ENCODE measurements at places on chromosomes 7 and 10.

DNA sequence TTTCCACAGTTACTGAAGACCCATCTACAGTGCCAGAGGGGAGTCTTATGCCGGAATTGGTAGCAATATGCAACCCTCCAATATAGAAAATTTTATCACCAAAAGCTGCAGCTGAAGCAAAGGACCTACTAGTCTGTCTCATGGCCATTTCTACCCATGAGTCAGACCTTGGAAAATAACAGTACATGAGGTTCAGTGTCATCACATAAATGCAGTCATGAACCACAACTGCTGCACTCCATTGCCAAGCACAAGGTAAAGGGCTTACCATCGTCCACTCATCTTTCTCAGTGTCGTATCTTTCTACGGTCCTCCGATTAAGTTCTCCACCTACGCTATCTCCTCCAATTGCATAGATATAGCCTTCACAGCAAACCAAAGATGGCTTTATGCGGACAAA is 21.8 kb downstream of the KBTBD2 start:
- DNase-seq, result no peak

GRCh38 chr7:38428041-38428440 is 154.6 kb upstream of the TARP start:
- no peak for DNase-seq

- DNase-seq, result no peak
Observed at GRCh38 chr10:26824015-26824690, 36.6 kb downstream of the ABI1 start.

- DNase-seq, result peak; percentile 69
Observed at GRCh38 chr7:82234457-82235049, 209.0 kb downstream of the CACNA2D1 start.

DNA sequence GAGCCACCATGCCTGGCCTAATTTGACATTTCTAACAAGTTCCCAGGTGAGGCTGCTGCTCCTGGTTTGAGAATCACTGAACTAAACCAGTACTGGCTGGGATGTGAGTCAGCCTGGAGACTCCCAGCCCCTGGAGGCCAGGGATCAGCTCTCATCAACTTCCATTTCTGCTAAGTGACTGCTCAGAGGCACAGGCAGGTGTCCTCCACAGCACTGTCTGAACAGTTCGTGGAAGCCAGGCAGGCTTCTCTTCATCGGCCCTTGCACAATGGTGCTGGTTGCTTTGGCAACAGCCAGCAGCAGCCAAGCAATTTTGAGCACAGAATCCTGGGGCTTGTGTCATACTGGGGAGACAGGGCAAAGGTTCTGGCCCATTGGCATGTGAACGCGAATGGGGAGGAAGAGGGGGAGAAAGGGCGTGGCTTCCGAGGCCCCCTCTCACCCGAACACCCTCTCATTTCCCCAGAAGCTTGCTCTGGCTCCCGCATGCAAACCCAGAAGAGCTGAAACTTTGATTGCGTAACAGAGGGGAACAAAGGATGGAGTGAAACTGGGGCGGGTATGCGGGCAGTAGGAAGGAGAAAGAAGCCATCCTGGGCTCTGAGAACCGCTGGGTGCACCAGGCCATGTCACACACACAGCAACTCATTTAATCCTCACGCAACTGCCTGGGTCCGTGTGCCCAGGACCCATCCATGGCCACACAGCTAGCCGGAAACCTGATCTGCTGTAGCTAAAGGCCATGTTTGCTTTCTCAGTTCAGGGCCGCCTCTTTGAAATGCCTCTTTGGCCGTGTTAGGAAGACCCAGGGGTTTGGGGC is 9.0 kb upstream of the POR start:
- peak; percentile 81 for DNase-seq

DNA sequence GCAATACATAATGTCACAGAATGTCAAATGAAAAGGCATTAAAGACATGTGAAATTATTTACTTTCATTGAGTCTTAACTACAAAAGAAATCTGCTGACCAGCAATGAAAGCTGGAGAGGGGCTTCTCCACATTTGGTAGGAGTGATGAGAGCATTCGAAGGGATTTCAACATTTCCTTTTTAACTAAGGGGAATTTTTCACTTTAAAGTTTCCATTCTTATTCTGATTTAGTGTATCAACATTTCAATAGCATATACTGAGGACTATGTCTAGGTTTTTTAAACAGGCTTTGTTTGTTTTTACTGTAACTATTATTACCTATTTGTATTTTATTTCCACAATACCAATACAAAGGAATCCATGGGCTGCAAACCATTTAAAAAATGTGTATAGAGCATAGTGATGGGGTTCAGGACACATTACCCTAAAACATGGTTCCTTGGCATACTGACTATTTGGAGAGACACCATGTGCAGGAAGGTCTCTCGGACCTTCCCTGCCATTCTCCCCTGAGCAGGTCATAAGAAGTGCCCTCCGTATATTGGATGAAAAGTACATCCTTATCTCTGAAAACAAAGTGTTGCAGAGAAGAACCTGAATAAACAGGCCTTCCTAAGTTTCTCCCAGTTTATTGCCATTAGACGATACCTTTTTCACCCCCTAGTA is 278.7 kb downstream of the DOCK4 start:
- no peak for DNase-seq

GRCh38 chr7:117006907-117007684 is 53.8 kb downstream of the ST7 start:
- DNase-seq, result no peak

GRCh38 chr7:44622342-44623151 is 16.1 kb downstream of the OGDH start:
- DNase-seq, result no peak

GRCh38 chr7:70647801-70648498 is 484.0 kb upstream of the GALNT17 start:
- no peak for DNase-seq

DNA sequence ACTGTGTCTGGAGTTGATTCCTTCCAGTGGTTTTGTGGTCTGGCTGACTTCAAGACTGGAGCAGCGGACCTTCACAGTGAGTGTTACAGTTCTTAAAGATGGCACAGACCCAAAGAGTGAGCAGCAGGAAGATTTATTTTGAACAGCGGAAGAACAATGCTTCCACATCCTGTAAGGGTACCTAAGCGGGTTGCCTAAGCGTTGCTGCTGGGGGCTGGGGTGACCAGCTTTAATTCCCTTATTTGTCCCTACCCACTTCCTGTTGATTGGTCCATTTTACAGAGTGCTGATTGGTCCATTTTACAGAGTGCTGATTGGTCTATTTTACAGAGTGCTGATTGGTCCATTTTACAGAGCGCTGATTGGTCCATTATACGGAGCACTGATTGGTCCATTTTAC is 13.2 kb downstream of the AKR1B15 start:
- DNase-seq, result peak; percentile 43

- DNase-seq, result peak; percentile 68
Observed at GRCh38 chr7:134701272-134701671, 54.6 kb downstream of the BPGM start.

DNA sequence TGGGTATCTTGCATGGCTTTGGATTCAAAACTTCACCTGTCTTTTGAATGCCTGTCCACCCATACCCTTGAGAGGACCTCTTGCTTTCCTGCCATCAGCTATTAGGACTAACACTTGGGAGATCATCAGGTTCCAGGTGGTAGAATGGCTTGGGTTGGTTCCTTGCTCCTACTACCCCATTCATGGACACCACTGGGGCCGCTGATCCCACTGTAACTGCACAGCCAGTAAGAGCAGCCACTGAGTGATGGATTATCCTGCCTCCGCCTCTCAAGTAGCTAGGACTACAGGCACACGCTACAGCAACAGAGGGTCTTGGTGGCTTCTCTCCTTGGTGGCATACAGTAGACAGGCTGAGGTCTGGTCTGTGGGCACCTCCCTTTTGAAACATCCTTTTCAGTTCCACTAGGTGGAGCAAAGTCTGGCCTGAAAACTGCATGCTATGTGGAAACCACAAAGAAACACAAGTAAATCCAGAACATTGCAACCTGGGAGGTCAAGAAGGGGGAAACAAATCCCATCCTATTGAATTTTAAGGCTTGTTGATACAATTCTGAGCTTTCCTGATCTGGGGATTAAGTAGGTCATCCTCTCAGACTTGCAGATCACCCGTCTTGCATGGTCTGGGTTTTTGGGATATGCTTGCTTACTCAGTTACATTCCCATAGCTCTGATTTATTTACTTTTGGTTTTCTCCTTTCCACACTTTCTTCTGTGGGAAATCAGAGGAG is 9.4 kb downstream of the WBP1L start:
- peak; percentile 86 for DNase-seq

- no peak for DNase-seq
Observed at GRCh38 chr10:99573790-99574189, 41.0 kb downstream of the NKX2-3 start.

DNA sequence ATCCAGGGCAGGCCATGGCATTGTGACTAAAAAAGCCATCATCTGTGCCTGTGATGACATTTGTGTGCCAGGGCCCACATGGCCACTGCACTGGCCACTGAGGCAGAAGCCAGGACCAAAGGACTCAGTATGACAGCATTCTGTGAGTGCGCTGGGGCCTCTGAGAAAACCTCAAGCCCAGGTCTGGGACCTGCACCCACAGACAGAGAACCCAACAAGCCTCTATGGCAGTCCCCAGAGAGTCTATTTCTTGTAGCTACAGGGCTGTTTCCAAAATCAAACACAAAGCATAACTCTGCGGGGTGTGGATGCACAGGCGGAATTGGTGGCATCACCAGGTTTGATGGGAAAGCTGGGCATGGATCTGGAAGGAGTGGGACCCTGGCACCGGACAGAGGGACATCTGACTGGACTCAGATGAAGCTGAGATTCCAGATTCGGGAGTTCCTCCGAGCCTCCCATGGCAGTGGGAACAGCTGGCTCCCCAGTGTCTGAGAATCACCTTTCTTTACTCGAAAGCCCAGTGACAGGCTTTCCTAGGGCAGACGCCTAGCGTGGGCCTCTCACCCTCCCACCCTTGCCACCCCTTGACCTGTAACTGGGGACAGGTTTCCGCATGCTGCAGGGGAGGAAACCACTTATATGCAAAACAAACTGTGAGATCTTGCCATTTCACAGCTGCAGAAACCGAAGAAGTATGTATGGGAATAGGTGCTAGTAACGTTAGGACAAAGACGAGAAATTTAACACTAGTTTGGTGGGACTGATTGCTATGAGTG is 70.6 kb upstream of the RHEB start:
- no peak for DNase-seq

DNA sequence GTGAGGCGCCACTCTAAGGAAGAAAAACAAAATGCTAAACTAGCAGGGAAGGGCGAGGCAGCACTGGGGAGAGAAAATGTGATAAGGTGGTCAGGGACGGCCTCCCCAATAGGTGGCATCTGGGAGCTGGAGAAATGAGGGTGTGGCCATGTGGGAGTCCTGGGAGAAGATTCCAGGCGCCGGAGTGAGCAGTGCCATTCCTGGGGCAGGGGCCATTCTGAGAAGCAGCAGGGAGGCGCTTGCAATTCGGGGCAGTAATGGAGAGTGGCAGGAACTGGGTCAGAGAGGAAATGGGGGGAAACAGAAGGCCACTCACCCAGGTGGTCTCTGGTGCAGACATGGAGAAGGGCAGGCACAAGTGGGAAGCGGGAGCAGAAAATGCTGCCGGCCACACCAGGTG is 61.8 kb upstream of the LRRC18 start:
- DNase-seq, result no peak

GRCh38 chr7:141362580-141363435 is 188.4 kb upstream of the AGK start:
- DNase-seq, result peak; percentile 71

- DNase-seq, result peak; percentile 11
Observed at GRCh38 chr7:49324707-49325106, 400.4 kb downstream of the CDC14C start.

GRCh38 chr7:36155811-36156361 is 2.8 kb downstream of the EEPD1 start:
- no peak for DNase-seq

GRCh38 chr10:125505648-125506047 is 177.3 kb downstream of the TEX36 start:
- DNase-seq, result no peak

DNA sequence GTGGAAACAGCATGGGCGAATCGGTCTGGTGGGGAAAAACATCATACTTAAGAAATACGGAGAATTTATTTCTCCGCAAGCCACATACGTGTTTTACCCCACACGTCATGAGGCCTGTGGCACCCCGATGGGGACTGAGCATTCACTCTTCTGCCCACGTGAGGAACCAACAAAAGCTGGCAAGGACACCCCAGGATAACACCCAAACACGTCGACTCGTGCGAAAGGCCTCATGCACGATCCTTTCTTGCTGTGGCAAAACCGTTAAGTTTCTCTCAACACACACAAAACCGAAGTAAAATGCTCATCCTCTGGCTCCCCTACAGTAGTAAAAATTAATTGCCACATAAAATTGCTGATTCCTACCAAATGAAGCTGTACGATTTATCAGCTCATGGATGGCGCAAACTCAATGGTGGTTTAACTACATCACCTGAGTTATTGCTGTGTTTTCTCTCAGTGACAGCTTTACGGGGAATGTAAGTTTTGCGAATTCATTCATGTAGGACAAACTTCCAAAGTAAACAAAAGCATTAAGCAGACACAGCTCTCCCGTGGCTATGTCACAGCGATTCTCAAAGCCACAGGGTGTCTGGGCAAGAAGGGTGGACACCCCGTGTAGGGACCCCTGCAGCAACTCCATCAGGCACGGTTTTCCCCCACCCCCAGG is 97.0 kb downstream of the CTBP2 start:
- DNase-seq, result no peak

- no peak for DNase-seq
Observed at GRCh38 chr10:129277084-129277483, 190.0 kb upstream of the MGMT start.

DNA sequence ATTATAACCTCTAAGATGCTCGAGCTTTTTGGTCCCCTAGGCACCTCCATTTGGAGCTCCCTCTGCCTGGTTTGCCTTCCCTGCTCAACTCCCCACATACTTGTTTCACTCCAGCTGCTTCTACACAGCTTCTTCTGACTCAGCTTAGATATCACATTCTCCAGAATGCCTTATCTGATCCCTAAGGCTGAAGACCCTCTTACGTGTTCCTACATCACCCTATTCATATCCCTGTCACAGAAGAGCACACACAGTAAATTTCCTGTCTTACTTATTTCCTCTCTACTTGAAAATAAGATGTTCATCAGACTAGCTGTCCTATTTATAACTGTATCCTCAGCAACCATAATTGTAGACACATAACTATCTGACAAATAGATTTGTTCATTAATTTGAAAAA is 61.3 kb upstream of the RNF148 start:
- DNase-seq, result peak; percentile 18
